ENCODE measurements at places on chromosomes 7 and 10.

DNA sequence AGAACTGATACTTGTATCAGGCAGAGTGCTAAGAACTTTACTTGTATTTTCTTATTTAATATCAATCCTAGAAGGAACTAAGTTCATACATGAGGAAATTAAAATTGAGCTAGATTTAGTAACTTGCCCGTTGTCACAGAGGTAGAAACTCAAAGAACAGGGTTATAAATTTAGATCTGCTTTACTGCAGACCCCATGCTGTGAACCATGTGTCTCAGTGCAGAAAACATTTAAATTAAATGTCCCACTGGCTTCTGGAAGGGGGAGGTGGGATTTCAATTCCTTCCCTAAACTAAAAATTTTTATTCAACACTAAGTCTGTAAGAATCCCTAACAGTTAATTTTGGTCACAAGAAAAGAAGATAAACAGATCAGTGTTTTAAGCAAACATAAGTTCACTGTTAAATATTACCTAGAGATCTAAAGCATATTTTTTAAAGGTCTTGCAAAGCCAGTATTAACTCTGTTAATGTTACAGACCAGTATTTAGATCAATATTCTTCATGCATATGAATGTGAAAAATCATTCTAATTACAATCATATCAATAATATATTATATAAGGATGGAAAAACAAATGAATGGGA is 23.1 kb downstream of the WASL start:
- DNase-seq = no peak

GRCh38 chr10:14173706-14174594 is 156.8 kb downstream of the FRMD4A start:
- DNase-seq = no peak

DNA sequence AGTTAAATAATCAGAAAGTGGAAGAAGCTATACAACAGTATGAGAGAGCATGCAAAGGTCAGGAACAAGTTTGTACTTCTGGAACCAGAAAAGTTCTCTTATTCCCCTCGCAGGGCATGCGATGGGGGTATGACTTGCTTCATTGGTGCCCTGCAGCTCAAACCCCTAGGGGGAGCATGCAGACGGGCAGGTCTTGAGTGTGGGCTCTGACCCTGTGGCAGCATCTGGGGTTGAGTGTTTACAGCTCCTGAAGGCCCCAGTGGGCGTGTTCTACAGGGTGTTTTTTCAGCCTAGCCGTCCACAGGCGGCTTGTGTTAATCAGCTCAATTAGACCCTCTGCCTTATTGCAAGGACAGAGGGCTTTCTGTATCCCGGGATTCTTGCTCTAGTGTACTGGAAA is 44.5 kb downstream of the KIF20B start:
- no peak for DNase-seq

DNA sequence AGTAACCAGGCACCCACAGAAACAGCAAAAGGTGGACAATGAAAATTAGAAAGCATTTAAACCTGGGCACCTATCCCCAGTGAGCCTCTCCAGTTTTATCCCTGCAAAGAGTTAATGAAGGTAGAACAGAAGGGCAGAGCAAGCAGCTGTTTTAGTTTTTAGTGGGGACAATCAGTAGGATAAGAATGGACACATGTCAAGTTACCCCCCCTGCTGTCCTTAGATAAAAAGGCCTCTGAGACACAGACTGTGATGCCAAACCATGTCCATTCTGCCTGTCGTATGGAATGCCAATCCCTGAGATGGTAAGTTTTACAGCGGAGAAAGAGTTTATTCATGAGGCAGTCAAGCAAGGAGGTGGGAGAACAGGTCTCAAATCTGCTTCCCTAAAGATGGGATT is 162.6 kb upstream of the AGR3 start:
- no peak for DNase-seq

GRCh38 chr10:130177250-130177649 is 41.1 kb downstream of the GLRX3 start:
- DNase-seq = no peak

DNA sequence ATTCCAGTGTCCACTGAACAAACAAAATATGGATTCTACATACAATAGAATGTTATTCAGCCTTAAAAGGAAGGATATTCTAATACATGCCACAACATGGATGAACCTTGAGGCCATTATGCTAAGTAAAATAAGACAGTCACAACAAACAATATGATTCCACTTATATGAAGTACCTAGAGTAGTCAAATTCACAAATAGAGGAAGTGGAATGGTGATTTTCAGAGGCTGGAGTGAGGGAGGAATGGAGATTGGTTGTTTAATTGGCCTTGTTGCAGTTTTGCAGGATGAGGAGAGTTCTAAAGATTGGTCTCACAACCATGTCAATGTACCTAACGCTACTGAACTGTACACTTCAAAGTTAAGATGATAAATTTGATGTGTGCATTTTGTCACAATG is 119.6 kb downstream of the CHN2 start:
- no peak for DNase-seq
